ENCODE measurements at places on chromosomes 2 and 18.

GRCh38 chr2:2291500-2292260 is 39.4 kb downstream of the MYT1L start:
- DNase-seq, result no peak

DNA sequence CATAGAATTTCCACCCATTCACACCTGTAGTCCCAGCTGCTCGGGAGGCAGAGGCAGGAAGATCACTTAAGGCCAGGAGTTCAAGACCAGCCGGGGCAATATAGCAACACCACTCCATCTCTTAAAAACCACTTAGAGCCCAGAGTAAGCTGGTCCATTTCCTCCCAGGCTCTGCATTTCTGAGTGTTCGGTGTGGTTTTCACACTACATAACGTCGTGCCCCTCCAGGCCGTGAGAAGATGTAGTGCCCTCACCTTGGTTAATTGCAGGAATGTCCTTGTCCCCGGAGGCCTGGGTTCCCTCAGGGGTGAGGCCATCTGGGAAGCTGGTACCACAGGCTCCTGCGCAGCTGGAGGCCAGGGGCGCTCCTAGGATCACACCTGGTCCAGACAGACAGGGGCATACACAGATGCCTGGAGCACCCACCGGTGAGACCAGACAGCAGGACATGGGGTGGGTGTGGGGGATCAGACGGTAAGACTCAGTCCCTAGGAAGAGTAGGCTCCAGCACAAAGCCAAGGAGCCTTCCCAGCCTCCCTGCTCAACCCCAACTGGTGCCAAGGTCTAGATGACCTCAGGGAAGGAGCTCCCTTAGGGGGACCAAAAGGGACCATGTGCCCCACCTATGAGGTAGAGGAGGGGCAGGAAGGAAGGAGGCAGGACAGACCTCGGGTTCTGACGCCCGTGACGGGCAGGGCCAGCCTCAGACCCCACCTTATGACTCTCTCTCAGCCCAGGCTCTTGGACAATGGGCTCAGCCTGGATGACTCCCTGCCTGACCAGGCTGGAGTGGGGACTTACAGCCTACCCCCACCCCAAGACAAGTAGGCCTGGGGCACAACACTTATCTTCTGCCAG is 752 bp downstream of the ASTL start:
- no peak for DNase-seq

GRCh38 chr2:134410006-134410405 is 156.1 kb downstream of the MGAT5 start:
- no peak for DNase-seq

DNA sequence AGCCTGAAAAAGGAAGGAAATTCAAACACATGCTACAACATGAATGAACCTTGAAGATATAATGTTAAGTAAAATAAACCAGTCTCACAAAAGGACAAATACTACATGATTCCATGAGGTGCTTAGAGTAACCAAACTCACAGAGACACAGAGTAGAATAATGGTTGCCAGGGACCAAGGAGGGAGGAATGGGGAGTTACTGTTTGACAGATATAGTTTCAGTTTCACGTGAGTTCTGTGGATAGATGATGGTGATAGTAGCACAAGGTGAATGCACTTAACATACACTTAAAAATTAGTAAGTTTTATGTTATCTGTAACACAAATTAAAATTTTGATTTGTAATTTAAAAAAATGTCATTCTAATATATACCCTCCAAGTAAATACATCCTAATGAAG is 106.9 kb upstream of the ACVR1C start:
- DNase-seq, result no peak

DNA sequence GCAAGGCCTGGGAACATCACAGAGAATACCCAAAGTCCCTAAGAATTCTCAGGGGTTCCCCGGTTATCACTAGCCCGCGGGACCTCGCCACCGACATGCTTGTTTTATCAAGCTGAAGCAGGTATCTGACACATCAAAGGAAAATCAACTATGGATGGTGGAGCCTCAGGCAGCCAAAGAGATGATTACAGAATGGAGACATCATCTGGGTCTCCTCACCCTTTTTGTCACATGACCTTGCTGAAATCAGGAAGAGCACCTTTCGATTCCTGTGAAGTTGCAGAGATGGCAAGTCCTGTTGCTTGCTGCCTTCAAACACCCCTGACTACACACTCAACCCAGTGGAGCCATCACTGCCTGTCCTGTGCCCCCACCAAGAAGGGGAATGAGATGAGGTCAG is 19.2 kb upstream of the CAB39 start:
- DNase-seq, result no peak

GRCh38 chr18:69978732-69979715 is 31.4 kb upstream of the CD226 start:
- DNase-seq, result peak; percentile 27

DNA sequence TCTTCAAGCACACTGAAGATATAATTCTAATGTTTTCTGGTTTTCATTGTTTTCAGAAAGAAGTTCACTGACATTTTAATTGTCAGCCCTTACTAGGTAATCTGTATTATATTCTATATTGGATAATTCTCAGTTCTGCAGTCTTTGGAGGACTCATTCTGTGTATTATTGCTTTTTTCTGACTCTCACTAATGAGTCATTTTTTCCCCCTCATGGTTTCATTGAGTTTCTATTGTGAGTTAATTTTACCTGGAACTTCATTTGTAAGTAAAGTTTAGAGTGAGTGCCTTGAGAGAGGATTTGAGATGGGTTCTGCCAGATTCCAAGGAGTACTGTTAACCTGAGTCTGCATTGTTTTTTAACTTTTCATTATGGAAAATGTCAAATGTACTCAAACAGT is 90.4 kb upstream of the LYPD1 start:
- DNase-seq, result no peak

- no peak for DNase-seq
Observed at GRCh38 chr2:212177724-212178123, 360.9 kb downstream of the ERBB4 start.

- no peak for DNase-seq
Observed at GRCh38 chr2:46988733-46989481, 73.3 kb upstream of the MCFD2 start.

- DNase-seq, result peak; percentile 50
Observed at GRCh38 chr2:8682719-8683667, 1.1 kb downstream of the ID2 start.

DNA sequence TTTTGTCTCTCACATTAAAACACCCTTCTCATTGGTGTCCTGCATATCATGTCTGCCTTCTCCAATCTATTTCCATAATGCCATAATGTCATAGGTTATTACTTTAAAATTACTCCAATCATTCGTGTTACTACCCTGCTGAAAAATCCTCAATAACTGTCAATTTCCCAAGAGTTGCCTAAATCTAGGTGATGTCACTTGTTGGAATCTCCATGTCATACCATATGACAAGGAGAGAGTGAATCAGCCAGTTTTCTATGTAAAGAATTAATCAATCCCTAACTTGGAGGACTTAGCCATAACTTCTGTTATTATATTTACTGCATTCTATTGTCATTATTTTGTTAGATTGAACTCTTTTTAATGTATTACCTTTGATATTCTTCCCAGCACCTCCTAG is 62.5 kb downstream of the PHLPP1 start:
- no peak for DNase-seq

GRCh38 chr18:32712860-32713259 is 60.0 kb downstream of the KLHL14 start:
- DNase-seq, result no peak

DNA sequence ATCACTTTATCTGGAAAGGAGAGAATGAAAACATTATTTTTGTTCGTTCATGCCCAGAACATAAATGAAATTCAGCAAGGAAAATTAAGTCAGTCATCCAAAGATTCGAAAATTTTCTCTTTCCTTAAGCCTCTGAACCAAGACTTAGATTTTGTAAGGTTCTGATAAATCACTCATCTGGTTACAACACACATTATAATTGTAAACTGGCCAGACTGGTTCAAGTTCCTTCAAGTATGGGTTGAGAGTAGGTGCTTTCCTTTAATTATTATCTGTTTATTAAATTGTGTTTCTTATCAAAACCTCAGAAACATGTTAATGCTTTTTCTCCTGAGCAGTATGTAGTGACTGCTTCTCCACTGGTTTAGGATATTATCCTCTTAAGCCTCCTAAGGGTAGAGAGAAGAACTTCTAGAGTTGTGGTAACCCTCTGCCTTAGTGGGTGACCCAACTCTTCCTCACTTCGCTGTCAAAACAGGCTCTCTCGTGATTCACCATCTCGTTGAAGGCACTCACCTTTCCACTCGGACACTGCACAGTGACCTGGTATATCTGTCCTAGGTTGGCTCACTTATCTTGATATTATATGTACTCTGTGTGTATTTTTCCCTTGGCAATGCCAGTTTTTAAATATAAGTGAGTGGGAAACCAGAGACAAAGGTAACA is 325.9 kb downstream of the PAX3 start:
- no peak for DNase-seq

DNA sequence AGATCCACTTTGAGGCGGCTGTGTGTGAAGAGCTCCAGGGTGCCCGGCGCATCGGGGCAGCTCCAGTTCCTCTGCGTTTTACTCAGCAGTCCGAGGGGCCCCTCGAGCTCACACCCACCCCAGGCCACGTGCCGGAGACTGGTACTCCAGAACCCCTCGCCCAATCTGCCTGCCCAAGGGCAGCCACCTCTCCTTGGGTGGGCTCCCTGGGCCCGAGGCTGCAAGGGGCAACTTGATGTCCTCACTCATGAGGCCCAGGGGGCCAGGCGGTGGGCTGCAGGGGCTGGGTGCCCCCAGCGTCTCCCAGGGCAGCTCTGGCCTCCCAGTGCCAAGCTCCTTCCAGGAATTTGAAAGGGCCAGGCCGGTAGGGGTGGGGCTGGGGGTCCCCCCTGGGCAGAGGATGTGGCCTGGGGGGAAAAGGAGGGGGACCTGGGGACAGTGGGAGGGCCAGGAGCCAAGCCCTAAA is 16.7 kb downstream of the RAMP1 start:
- DNase-seq, result no peak

DNA sequence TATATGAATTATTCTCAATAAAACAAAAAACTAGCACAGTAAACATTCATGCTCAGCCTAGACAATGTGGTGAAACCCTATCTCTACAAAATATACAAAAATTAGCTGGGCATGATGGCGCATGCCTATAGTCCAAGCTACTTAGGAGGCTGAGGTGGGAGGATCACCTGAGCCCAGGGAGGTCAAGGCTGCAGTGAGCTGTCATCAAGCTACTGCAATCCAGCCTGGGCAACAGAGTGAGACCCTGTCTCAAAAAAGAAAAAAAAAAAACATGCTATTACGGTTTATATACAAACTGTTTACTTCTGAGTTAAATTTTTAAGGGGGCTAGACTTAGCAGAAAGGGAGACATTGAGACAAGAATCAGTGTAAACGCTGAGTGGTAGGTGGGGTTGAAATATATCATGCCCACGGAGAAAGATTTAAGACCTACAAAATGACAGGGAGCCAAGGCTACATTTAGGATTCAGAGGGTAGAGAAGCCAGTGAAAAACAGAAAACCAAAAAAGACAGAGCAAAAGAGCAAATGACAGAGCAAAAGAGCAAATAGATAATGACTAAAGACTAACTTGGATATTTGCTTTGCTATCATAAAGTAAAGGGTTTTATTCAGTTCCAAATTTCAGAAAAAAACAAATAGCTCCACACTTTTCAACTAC is 7.5 kb downstream of the TTC32 start:
- no peak for DNase-seq

GRCh38 chr2:118190474-118190873 is 102.2 kb downstream of the INSIG2 start:
- no peak for DNase-seq

DNA sequence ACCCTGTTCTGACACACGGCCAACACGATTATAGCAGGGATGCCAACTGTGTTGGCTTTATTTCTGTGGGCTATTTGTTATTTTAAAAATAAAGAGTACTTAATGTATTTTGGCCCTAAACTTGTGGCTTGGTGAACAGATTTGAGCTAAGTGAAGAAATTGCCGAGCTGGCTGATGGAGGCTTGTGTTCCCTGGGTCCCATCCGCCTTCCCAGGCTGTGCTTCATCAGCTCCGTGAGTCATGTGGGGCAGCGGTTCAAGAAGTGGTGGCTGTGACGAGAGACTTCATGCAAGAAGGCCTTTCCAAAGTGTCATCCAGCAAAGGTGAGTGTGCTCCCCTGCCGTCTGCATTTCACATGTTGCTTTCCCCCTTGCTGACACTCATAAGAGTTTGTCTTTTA is 73.6 kb upstream of the NCK2 start:
- DNase-seq, result no peak

- DNase-seq, result no peak
Observed at GRCh38 chr2:11371092-11371937, 26.9 kb upstream of the ROCK2 start.

DNA sequence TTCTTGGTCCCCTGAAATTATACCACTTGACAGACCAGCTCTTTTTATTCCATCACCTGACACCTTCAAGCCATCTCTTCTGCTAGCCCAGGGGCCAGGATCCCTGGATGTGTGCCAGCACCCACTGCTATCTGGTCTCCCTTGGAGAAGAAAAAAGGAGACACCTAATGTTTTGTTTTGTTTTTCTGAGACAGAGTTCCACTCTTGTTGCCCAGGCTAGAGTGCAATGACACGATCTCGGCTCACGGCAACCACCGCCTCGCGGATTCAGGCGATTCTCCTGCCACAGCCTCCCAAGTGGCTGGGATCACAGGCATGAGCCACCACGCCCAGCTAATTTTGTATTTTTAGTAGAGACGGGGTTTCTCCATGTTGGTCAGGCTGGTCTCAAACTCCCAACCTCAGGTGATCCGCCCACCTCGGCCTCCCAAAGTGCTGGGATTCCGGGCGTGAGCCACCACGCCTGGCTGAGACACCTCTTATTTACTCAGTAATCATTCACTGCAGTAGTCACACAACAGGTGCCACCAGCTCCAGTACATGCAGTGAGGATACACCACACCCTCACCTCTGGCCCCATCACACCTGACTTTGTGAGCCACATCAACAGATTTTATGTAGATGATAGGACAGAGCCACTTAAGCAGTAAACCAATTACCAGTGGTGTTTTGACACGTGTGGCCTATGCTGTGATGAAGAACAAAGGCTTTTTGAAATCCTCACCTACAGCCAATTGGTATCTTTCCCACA is 42.8 kb upstream of the PCBP1 start:
- DNase-seq, result no peak

GRCh38 chr18:25174324-25174723 is 177.6 kb downstream of the ZNF521 start:
- DNase-seq, result no peak

GRCh38 chr2:233219848-233220247 is 31.6 kb upstream of the ATG16L1 start:
- DNase-seq, result no peak

GRCh38 chr2:167646557-167646956 is 600.8 kb downstream of the STK39 start:
- DNase-seq, result no peak

DNA sequence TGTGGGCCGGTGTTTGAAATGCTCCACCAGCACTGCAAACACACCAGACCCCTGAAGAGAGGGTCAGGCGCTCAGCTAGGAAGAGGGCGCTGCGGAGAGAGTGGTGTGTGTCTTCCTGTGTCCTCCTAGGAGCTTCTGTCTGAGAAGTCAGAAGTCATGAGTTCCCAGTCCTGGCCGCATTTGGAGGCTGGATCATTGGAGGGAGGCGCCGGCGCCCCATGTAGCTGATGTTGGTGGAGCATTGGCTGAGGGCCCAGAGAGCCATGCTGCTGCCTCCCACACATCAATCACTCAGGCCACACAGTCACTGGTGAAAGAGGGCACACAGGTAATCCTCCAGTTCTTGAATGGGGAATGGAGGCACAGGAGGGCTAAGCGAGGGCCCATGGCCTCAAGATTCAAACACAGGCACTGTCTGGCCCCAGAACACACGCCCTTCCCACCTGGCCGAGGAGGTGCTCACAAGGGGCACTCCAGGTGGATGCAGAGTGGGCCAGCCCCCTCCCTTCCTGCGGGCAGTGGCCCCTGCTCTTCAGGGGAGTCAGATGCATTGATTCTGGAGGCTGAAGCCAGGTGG is 66.3 kb downstream of the RRM2 start:
- no peak for DNase-seq
